AG04450 (cell line): ENCODE measurements at places on chromosomes 1 and 21.
A peak's percentile ranks its signal among the peaks of the same experiment; 100 is the strongest.

DNA sequence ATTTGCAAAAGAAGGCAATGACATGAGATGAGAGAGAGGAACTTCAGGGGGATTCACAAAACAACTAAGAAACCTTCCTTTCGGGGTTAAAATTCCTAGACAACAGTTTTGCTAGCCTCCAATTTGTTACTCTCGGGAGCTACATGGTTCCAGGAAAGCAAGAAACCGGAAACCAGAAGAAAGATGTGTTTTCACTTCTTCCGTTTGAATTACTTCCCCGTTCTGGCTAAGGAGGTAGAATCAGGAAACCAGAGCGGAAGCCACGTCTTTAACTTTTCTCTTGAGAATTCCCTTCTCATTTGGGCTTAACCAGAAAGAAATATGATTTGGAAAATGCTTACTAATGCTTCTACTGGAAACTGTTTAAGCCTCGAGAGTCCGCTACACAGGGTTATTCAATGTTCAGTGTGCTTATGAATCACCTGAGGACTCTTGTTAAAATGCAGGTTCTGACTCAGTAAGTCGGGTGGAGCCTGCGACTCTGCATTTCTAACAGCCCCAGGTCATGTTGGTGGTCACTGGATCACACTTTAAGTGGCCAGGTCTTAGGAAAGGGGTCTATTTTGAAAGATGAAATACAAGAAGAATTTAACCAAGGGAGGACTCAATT lies 43.5 kb upstream of the MCOLN3 start:
- no peak for DNase-seq

GRCh38 chr1:116886291-116886878 lies 23.3 kb upstream of the PTGFRN start:
- no peak for DNase-seq

DNA sequence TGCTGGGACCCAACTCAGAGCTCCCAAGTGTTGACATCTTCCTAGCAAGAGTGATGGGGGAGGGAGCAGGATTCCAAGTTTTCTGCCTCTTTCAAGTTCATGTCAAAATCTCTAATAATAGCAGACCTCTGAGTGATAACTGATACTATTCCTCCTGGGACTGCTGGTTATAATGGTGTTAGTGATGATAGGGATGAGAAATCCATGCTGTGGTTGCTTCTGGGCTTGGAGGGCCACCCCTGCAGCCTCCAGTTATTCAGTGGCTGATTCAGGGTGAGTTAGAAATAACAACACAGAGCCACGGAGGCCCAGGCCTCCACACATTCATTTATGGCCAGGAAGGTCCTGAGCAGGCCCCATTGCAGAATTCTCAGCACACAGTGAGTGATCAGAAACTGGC lies 40.6 kb upstream of the ARTN start:
- no peak for DNase-seq

DNA sequence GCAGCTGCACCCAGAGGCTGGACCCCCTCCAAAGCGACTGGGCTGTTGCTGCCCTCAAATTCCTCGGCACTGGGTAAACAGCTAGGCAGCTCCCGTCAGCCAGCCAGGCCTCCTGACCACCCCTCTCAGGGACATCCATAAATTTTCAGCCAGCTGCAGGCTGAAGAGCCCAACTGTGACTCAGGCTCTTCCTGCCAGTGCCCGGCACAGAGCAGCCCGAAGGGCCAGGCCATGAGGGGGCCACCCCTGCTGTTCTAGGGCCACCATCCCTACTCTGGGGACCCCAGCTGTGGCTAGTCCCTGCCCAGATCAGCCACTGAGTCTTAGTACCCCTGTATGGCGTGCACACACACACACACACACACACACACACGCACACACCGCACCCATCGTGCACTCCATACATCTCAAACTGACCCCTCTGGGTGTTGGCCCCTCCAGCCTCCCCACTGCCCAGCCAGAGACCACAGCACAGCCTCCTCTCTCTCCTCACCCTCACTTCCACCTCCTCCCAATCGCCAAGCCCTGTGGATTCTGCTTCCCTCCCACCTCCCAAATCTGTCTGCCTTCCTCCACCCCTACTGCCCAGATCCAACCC lies 6.2 kb upstream of the LAPTM5 start:
- no peak for DNase-seq

GRCh38 chr1:225474986-225475820 lies 47.4 kb upstream of the LBR start:
- DNase-seq: peak; percentile 33

- peak; percentile 27 for DNase-seq
These were observed 31.7 kb upstream of the AGO1 start for GRCh38 chr1:35851132-35851869.

DNA sequence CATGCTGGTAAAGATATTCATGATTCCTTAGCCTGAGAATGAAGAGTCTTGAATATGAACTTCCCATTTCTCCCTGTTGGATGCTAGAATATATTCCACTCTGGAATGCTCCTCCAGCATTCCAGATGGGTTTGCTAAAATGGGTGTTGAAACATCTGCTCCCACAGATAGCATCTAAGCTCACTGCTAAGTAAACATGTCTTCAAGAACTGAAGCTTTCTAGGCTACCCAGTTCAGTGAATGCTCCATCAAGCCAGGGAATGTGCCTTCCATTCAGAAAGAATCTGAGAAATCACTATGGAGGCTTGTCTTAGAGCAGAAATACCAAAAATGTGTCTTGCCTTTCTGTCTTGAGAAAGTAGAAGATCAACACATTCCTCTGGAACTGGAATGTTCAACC lies 81.1 kb downstream of the TNFSF18 start:
- peak; percentile 55 for DNase-seq

GRCh38 chr1:202365092-202365815 lies 16.8 kb downstream of the PPP1R12B start:
- DNase-seq: no peak

GRCh38 chr1:172453153-172453545 lies 9.3 kb upstream of the PIGC start:
- no peak for DNase-seq

GRCh38 chr1:164515231-164515630 lies 43.8 kb upstream of the PBX1 start:
- no peak for DNase-seq

DNA sequence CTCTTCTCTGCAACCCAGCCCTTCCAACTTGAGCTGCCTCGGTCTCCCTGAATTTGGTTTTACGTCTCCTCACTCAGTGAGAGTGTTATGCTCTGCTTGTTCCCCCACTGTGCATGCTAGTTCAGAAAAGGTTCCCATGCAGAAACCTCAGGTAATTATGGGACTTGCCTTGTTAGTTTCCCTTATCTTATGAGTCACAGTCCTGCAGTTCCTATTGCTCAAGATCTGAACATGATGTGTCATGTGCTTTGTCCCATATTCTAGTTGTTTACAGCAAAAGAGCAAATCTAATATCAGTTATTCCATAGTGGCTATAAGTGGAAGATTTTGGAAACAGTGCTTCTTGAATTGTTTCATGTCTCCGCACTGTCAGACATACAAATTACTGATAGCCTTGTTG lies 74.4 kb downstream of the DUSP10 start:
- DNase-seq: no peak

DNA sequence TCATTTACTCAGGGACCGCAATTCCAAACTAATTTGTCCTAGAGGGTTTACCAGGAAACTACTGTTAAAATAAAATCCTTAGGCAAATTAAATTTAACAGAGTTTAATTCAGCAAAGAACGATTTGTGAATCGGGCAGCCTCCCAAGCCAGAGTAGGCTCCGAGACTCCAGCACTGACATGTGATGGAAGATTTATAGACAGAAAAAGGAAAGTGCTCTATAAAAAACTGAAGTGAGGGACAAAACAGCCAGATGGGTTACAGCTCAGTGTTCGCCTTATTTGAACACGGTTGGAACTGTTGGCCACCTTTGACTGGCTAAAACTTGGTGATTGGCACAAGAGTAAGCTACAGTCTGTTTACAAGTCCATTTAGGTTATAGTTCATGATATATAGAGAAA lies 35.2 kb upstream of the RCSD1 start:
- no peak for DNase-seq

DNA sequence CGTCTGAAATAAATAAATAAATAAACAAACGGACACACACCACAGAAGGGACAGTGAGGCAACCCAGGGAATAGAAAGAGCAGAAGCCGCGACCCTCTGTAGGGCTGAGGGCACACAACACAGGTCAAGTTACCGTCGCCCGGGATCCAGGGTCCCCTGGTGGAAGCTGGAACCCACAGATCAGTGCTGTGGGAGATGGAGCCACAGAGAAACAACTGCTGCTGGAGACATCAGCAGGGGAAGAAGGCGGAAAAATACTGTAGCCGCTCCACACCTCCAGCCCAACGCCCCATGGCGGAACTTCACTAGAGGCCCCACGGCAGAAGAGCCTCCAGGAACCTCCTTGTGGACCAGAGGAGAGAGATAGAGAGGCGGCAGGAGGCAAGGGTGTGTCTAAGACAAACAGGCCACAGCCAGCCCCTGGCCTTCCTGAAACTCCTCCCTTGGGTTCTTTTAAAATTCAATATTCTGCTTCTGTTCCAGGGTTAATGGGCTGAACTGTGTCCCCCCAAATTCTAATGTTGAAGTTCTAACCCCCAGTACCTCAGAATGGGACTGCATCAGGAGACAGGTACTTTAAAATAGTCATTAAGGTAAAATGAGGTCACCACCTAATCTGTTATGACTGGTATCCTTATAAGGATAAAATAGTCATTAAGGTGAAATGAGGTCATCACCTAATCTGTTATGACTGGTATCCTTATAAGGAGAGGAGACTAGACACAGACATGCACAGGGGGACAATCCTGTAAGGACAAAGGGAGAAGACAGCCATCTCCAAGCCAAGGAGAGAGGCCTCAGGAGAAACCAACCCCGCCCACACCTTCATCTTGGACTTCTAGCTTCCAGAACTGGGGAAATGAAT lies 7.7 kb upstream of the HLCS start:
- no peak for DNase-seq

DNA sequence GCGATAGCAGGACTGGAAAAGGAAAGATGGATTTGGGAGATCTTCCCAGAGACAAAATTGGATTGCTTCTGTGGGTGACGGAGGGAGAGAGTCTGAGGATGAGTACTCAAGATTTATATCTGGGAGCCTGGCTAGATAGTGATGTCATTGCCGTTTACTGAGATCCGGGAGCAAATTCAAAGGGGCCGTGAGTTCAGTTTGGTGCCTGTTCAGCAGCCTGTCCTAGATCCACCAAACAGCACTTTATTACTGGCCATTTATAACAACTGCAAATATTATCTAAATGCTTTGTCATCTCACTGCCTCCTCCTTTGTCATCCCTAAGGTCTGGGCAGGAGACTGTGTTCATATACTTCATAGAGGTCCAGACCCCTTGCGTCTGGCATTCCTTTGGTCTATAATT lies 29.2 kb downstream of the MAPKAPK2 start:
- no peak for DNase-seq
